ENCODE measurements at places on chromosomes 5 and 9. TPM values are rescaled to one million over a fixed set of nuclear protein-coding genes. Genes with fewer than 3 reads are reported as not detected.

- DNase-seq: no peak
These were observed 71.4 kb upstream of the MOCS2 start for GRCh38 chr5:53180991-53181390.

- no peak for DNase-seq
These were observed 46.0 kb downstream of the NEK6 start for GRCh38 chr9:124303762-124304161.

DNA sequence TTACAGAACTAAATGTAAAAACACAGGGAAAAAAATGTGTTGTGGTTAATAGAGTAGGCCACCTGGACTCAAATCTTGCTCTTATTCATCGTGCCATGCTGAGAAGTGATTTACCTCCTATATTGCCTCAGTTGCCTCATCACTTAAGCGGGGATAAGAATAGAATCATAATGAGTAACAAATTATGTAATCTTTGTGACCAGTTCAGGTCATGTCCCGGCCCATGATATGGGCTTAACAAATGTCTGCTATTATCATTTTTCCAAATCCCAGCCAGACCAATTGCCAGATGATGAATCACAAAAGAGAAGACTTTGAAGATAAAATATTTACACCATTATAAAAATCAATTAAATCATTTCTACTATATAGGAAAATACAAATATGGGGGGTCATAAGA is 89.8 kb downstream of the CDH6 start:
- no peak for DNase-seq

GRCh38 chr9:116550696-116551436 is 136.2 kb upstream of the TRIM32 start:
- DNase-seq: no peak

The GFI1B gene
- polyA plus RNA-seq: not detected

GRCh38 chr9:130010151-130010988 is 32.6 kb downstream of the FNBP1 start:
- no peak for DNase-seq

DNA sequence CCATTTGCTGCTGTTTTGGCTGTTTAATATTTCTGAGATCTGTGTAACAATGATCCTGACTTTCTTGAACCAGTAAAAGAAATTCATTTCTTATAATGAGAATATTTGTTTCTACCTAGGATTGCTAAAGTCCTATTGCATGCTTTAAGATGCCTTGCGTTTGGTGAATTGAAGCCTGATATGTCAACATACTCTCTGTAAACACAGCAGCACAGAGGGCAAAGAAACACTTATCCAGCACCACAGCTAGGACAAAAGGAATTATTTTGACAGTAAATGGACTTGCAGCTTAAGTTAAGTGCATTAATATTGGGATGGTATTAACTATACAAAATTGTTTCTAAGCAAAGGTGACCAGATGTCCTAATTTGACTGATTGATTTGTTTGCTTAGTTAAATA is 2031.2 kb upstream of the CDH6 start:
- no peak for DNase-seq

All from BJ (cell line).